ENCODE measurements at places on chromosomes 16 and 17.

GRCh38 chr16:64617836-64618476 is 503.9 kb downstream of the CDH11 start:
- no peak for DNase-seq

DNA sequence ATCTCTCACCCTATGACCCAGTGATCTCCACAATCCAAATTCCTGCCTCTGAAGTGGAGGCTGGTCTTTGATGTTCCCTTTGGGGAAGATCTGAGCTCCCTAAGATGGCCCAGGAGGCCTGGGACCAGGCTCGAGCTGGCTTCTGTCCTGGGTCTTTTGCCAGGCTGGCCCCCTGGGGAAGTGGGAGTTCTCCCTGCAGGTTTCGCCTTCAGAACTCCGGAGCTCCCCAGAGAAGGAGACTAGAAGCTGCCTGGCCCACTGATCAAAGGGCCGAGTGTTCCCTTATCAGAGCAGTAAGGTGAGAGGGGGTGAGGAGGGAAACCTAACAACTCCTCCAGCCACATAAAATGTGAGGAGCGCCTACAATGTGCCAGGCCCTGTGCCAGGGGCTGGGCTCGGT is 147.1 kb downstream of the IRF8 start:
- no peak for DNase-seq

- DNase-seq: no peak
Measured at GRCh38 chr17:40242774-40243173, 23.7 kb downstream of the WIPF2 start.

GRCh38 chr17:78122216-78122930 is 6.2 kb downstream of the TMC6 start:
- no peak for DNase-seq

DNA sequence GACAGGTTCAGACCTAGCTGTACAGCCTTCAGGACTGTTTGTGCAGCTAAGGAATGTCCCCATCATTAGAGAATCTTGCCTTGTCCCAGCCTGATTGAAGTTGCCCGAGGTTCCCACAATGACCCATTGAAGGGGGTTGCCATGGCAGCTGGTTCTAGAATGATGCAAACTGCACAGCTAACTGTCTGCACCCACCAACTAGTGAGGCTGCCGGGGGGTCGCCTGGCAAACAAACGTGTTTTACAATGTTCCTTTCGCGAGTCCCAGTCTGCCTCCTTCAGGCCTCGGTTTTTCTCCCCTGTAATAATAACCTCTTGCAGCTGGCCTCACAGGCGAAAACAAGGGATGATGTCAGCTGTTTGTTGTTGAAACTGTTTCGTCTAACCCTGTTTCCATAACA is 5.5 kb downstream of the C16orf96 start:
- DNase-seq: no peak

DNA sequence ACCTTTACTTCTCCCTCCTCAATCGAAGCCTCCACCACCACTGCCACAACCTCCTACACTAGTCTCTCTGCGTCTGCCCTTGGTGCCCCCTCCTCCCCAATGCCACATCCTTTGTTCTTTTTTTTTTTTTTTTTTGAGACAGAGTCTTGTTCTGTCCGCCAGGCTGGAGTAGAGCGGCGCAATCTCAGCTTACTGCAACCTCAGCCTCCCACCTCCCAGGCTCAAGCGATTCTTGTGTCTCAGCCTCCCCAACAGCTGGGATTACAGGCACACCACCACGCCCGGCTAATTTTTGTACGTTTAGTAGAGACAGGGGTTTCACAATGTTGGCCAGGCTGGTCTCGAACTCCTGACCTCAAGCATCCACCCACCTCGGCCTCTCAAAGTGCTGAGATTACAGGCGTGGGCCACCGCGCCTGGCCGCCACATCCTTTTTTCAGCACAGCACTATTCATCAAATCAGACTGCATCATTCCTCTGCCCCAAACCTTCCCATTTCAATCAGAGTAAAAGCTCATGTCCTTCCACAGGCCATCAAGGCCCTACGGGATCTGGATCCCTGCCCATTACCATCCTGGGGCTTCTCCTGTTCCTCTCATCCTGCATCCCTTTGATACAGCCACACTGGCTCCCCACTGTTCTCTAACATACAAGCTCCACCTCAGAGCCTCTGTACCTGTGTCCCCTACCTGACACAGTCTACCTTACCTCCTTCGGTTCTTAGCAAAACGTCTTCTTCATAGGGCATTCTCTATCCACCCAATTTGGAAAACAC is 2.0 kb downstream of the KLHL11 start:
- DNase-seq: no peak

GRCh38 chr17:4719684-4720221 is 9.3 kb downstream of the ARRB2 start:
- no peak for DNase-seq

DNA sequence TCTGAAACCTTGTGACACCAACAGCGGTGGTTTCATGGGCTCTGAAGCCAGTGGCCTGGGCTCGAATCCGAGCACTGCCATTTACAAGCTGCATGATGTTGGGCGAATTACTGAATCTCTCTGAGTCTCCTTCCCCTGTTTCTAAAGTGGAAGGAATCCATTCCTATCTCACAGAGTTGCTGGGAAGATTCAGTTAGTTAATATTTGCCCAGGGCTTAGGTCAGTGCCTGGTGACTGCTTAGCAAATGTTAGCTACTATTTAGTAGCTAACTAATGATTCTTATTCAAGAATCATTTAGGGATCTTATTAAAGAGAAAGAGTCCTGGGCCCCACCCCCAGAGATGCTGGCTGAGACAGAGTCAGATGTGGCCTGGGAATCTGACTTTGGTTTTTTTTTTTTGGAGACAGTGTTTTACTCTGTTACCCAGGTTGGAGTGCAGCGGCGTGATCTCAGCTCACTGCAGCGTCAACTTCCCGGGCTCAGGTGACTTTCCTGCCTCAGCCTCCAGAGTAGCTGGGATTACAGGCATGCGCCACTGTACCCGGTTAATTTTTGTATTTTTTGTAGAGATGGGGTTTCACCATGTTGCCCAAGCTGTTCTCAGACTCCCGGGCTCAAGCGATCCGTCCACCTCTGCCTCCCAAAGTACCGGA is 33.6 kb upstream of the RAI1 start:
- no peak for DNase-seq

GRCh38 chr16:31440516-31441184 is 1.9 kb downstream of the ZNF843 start:
- no peak for DNase-seq

DNA sequence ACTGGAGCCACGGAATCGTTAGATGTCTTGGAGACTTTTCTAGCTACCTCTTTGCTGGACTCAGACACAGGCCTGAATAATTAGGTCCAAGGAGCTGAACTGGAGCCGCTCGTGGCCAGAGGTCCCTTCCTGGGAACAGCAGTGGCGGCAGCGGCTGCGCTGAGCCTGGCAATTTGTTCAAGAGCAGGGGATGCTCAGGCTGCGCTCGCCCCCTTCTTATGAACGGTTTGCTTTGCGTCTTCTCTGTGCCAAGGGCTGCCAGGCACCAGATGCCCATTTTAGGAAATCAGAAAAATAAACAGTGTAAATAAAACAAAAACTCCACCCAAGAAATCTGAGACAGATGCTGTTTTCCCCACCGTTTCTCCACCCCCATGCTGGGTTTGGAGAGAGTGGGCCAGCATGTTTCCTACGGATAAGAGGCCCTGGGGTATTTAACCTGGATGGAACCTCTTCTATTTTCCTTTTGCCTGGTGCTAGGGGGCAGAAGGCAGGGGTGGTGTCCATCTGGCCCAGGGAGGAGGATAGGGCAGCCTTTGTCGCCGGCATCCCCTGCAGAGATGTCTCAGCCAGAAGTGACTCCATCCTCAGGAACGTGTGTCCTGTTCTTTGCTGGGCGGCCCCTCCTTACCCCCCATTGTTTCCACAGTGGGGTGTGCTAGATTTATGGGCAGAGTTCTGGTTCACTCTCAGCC is 163.4 kb downstream of the SEC14L1 start:
- DNase-seq: no peak

DNA sequence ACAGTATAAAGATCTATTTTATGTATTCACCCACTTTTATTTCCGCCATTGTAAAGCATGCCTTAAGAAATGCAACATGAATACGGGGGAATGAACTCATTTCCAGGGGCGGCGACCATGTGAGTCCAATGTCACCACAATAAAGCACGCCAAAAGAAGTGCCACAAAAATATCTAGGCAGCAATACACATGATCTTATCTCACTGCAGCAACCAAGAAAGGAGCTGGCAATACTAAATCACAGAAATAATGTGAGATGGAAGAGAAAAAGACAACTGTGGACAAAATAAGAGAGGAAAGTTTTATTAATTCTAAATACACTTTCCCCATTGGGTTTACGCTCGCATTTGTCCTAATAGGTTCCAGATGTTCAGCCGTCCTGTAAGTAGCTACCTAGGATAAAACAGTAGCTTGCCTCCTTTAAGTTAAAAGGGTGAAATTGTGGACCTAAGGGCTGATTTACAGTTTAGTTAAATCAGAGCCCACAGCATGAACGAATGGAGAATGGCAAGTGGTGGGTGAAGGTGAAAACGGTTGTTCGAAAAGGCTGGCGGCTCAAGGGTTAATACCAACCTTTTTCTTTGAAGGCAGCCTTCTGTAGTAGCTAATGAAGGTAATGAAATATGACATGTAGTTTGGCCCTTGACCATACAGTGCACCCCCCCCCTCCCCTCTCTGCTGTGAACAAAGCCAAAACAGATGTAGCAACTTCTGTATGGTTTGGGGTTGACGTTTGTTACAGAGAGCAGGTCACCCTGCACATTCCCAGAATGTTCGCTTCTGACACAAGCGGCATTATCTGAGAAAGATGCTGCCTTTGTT is 504.2 kb upstream of the PSMD7 start:
- DNase-seq: no peak

- DNase-seq: peak; percentile 56
Measured at GRCh38 chr17:83079352-83079747, at the start of gene METRNL. Gene METRNL (plus strand): TSS chr17:83079609. CDS start chr17:83079816, 207 bp downstream.

GRCh38 chr16:1642753-1643152 is 30.6 kb downstream of the CRAMP1 start:
- DNase-seq: no peak

- no peak for DNase-seq
Measured at GRCh38 chr17:57706761-57707160, 38.3 kb downstream of the CCDC182 start.

GRCh38 chr17:17493986-17494466 is 2.2 kb downstream of the RASD1 start:
- no peak for DNase-seq

DNA sequence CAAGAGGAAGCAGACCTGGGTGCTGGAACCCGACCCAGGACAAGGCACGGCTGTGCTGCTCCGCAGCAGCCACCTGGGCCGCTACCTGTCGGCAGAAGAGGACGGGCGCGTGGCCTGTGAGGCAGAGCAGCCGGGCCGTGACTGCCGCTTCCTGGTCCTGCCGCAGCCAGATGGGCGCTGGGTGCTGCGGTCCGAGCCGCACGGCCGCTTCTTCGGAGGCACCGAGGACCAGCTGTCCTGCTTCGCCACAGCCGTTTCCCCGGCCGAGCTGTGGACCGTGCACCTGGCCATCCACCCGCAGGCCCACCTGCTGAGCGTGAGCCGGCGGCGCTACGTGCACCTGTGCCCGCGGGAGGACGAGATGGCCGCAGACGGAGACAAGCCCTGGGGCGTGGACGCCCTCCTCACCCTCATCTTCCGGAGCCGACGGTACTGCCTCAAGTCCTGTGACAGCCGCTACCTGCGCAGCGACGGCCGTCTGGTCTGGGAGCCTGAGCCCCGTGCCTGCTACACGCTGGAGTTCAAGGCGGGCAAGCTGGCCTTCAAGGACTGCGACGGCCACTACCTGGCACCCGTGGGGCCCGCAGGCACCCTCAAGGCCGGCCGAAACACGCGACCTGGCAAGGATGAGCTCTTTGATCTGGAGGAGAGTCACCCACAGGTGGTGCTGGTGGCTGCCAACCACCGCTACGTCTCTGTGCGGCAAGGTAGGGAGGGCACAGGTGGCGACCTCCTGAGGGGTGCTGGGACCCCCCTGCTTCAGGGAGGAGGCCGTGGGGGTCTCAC is 667 bp downstream of the FSCN2 start:
- no peak for DNase-seq

- no peak for DNase-seq
Measured at GRCh38 chr16:14244196-14245010, 173.3 kb downstream of the MRTFB start.

GRCh38 chr16:88782454-88783390 is 2.3 kb downstream of the PIEZO1 start:
- DNase-seq: no peak

Data from T-helper 17 cell (primary cell).